CD4-positive, alpha-beta T cell treated with Interleukin-15 for 1 hour (primary cell): ENCODE measurements at places on chromosomes 4 and X.
A peak's percentile ranks its signal among the peaks of the same experiment; 100 is the strongest.

DNA sequence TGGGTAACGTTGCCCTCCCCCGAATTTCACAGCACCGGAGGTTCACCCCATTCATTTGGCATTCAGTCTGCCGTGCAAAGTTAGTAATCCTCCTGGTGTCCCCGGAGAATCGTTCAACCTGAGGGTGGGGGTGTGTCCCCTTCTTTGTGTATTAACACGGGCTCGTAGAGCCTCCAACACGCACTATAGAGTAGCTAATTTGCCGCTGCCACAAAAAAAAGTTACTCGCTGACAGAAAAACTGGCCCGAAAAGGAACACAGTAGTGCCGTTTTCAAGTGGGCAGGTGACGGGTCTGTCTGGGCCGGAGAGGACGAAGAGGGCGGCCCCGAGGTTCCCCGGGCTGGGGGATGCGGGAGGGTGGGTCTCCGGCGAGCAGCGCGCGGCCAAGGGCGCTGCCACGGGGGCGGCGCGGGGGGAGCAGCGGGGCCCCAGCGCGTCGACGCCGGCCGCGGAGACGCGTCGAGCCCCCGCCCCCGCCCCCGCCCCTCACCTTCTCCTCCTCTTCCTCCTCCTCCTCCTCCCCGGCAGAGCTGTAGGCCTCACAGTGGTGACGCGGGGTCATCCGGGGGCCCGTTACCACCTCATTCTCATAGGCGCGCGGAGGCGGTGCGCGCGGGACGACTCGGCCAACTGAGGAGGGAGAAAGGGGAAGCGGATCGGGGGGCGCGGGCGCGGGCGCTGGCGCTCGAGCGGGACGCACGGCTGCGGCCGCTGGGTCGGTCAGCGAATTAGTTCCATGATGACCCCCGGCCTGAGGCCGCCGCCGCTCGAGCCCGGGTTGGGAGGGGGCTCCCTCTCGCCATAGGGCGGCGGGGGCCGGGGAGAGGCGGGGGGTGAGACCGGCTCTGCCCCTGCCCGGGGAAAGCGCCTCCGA is 571 bp downstream of the CCNI start:
- peak; percentile 90 for DNase-seq

GRCh38 chr4:8860096-8860891 is 11.3 kb downstream of the HMX1 start:
- no peak for DNase-seq

DNA sequence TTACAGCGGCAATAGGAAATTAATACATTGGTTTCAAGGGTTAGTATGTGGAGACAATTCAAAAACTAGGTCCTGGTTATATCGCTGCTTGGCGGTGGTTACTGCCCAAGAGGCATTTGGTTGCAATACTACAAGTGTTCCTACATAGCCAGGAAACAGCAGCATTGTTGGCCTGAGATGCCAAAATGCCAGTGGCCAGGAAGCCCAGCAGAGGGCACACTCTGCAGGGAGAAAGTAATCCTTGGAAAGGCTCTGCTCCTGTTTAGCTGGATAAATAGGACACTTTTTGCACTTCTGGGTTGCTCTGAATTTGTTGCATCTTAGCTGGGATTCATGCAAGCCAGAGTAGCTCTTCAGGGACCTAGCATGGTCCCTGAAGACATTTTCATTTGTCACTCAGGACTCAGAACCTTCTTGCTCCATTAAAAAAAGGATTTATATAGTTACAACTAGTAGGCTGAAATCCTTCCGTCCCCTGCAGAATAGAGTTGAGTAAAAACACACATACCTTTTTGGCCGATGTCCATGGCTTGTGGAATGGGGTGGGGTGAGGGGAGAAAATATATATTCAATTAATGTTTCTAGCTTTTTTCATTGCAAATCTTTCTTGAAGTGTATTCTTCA is 8.1 kb upstream of the GPR119 start:
- DNase-seq = no peak

GRCh38 chr4:151540728-151541388 is 131.9 kb downstream of the FHIP1A start:
- no peak for DNase-seq

DNA sequence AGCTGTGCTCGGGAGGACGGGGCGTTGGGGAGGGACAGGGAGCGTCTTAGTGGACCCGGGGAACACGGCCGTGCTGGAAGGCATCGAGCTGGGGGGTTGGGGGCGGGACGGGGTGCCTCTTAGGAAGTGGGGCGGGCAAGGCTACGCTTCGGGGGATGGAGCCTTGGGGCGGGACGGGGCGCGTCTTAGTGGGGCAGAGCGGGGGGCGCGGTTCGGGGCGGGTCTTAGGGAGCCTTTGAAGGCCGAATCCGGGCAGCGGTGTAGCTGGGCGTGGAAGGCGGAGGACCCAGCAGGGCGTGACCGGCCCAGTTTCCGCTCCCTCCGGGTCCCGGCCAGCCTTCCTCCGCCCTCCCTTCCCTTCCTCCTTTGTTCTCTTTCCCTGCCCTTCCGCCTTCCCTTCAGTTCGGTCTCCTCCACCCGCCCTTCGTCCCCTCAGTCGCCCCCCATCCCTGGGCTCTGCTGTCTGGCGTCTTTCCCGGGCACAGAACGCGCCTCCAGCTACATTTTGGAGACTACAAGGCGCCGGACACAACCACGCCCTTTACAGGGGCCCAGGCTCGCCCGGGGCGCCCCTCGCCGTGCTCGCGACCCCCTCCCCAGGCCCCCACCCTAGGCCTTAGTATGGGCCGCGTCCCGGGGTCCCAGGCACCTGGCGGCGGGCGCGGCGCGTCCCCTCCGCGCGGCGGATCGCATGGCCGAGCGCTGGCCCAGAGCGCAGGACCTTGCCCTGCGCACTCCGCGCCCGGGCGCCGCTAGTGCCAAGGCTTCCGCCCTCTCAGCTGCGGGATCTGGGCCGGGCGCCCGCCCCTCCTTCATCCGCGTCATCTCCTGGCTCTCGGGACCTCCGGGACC is at the start of gene ARSD:
TSS of gene ARSD (minus strand) at position 757 of the 852 bp plus-strand sequence. CDS start at position 693, 64 bp downstream.
- peak; percentile 84 for DNase-seq

DNA sequence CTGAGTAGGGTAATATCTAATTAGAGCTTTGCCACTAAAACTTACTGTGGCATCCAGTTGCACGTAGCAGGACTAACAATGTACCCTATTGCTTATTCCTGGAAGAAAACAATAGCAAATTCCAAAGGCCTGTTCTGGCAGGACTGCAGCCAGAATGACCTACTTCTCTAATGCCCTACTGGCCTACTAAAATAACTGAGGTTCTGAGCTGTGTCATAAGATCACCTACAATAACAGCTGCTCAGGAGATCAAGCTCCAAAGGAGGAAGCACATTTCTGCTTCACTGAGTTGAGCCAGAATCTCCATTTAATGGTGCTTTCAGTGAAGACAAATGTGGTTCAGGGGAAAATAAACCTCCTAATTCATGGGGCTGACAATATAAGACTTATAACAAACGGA is 42.2 kb upstream of the CXCL8 start:
- DNase-seq = no peak

DNA sequence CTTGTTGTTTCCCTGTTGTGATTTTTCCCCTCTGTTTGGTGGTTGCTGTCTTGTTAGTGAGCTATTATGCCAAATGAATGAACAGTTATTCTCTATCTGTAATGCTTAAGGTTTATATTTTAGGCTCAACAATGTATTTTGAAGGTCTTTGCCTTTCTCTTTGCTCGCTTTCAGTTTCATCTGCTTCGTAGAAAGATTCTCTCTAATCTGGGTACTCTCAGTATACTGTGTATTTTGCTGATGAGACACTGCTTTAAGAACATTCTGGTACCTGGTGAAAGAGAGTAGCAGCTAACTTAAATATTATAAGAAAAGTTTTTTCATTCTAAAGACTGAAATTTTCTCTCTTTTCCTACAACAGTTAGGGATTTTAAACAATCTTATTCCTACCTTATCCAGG is 1274.7 kb upstream of the PABPC4L start:
- DNase-seq = no peak

DNA sequence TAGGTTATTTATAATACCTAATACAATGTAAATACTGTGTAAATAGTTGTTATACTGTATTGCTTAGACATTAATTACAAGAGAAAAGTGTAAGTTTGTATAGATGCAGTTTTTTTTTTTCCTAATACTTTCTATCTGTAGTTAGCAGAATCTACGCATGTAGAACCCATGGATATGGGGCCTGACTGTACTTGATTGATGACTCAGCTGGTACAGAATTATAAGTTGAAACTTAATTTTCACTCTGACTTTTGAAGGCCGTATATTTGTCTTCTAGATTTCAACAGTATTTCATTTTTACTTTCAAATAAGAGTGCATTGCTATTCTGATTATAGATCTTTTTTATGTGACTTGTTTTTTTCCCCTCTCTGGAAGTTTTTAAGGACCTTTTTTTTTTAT is 30.8 kb upstream of the NDUFC1 start:
- no peak for DNase-seq

GRCh38 chrX:154383359-154384283 is 4.5 kb downstream of the EMD start:
- DNase-seq = no peak

DNA sequence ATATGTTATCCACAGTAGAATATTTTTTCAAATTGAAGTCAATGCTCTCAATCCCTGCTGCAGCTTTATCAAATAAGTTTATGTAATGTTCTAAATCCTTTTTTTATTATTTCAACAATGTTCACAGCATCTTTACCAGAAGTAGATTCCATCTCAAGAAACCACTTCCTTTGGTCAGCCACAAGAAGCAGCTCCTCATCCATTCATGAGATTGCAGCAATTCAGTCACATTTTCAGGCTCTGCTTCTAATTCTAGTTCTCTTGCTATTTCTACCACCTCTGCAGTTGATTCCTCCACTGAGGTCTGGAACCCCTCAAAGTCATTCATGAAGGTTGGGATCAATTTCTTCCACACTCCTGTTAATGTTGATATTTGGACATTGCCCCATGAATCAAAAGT is 2301.3 kb upstream of the TENM3 start:
- no peak for DNase-seq

- peak; percentile 20 for DNase-seq
These were observed 26.1 kb downstream of the ARHGEF6 start for GRCh38 chrX:136754651-136755050.

DNA sequence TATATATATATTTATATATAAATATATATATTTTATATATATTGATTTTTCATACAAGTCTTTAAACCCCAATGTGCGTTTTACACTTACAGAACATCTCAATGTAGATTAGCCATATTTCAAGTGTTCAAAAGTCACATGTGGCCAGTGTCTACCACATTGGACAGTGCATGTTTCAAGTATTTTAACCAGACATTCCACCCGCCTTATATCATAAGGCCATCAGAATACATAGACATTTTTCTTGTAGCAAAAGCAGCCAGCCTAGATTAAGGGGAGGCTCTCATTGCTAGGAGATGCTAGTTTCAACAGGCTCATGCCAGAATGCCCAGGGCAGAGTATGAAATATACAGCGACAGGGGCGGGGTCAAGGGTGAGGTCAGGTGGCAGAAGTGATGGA is 202.0 kb downstream of the NR3C2 start:
- DNase-seq = no peak

DNA sequence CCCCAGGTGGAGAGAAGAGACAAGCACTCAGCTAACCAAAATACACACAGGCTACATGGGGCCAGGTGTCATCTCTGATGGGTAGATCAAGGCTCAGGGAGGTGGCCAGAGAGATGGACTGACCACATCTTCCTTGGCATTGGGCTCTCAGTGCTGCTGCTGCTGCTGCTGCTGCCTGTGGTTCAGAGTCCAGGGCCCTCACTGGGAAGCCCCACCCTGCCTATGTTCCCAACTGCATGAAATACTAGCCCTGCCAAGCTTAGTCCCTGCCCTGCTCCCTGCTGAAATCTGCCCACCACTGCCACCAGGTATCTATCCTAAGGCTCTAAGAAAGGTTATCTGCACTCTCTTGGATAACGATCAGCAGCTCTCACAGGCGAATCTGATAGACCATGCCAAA is 118.7 kb downstream of the EFHC2 start:
- DNase-seq = no peak

DNA sequence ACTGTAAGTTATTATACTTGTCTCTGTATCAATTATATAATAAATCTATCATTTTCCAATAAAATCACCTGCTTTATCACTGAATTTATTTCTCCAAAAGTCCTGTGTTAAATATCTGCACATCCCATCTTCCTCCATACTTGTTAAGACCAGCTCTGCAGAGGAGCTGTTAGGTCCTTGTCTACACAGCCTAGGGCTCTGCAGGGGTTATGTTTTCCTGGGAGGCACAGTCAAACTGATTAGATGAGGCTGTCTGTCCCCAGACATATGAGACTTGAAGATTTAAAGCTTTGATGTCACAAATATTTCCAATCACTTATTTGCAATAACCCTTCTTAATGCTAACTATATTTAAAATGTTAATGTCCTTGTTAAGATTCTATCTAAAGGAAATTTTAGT is 446.8 kb downstream of the TRAM1L1 start:
- DNase-seq = no peak

GRCh38 chrX:153669174-153669890 is 4.3 kb downstream of the PNCK start:
- DNase-seq = no peak

DNA sequence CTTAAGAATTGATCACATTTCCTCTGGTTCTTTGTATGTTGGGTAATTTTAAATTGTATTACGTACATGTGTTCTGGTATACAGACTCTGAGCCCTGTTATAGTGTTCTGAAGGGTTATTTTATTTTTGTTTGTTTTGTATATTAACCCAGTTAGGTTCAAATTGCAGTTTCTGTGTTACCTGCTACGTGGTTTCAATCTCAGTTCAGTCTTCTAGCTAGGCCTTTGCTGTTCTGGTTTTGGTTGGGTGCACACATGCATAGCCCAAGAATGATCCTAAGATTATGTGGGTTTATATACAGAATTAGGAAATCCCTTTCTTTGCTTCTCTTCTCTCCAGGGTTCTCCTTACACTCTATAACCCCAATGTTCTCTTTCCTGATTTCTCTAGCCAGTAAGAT is 161.0 kb downstream of the PPP1R2C start:
- DNase-seq = no peak

GRCh38 chr4:163492951-163493504 is 1.5 kb upstream of the TMA16 start:
- DNase-seq = no peak

- no peak for DNase-seq
These were observed 382.2 kb upstream of the IGFBP7 start for GRCh38 chr4:57492251-57492878.

DNA sequence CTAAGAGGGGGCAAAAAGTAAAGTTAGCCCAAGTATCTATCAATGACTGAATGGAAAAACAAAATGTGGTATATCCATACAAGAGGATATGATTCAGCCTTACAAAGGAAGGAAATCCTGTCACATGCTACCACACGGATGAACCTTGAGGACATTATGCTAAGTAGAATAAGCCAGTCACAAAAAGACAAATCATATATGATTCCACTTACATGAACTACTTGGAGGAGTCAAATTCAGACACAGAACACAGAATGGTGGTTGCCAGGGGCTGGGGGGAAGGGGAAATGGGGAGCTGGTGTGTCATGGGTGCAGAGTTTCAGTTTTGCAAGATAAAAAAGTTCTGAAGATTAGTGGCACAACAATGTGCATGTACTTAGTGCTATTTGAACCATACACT is 101.8 kb downstream of the SH3KBP1 start:
- DNase-seq = no peak
